ENCODE measurements at places on chromosomes 2 and 18.

DNA sequence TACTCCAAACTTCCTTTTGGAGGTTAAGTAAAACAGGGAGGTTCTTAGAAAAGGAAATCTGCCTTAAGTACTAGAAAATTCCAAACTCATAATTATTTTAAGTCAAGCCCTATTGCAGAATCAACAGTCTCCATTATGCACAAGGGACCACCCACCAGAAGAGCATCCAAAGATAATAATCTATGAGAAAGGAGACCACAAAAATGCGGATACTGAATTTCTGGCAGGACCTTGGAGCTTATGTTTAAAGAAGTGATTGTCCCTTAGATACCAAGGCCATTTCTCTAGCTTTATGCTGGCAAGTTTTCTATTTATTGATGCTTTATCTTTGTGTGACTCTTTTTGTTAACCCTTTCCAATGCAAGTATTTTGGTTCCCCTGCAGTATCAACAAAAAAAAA is 404.0 kb upstream of the MMADHC start:
- no peak for DNase-seq

DNA sequence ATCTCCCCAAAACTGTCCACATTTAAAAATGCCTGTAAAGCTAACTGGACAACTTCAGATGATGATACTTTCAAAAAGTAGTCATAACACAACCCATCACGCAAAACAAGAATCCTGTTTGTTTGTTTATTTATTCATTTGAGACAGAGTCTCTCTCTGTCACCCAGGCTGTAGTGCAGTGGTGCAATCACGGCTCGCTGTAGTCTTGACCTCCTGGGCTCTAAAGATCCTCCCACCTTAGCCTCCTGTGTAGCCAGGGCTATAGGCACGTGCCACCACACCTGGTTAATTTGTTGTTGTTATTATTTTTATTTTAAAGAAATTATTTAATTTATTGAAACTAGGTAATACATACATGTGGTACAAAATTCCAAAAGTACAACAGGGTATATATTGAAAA is 94.8 kb downstream of the RAPGEF4 start:
- DNase-seq, result no peak

GRCh38 chr2:129857200-129857599 is 122.3 kb upstream of the RAB6C start:
- no peak for DNase-seq

- DNase-seq, result no peak
Measured at GRCh38 chr2:106638043-106638442, 150.9 kb downstream of the CD8B2 start.

All from activated CD8-positive, alpha-beta memory T cell treated with anti-CD3 and anti-CD28 coated beads for 1 hour (primary cell).